Urinary bladder (tissue), 4 donors: ENCODE measurements at places on chromosomes 5 and 9. TPM values are rescaled to one million over a fixed set of nuclear protein-coding genes. Genes with fewer than 3 reads are reported as not detected.

Gene PTGS1
- total RNA-seq, result 98.8 TPM

Gene PALM2AKAP2
- total RNA-seq, result 15.6 TPM

Gene INSL6
- not detected for total RNA-seq

Gene DEPDC1B
- total RNA-seq, result 8.4 TPM

Gene TCERG1
- 145 TPM for total RNA-seq

Gene TMEM171
- not detected for total RNA-seq

Gene GPX3
- 8.6 TPM for total RNA-seq

Gene SLC6A7
- not detected for total RNA-seq

Gene WWC1
- 7.1 TPM for total RNA-seq

Gene NOL6
- 17.3 TPM for total RNA-seq

Gene OTP
- not detected for total RNA-seq

Gene ZDHHC11
- total RNA-seq, result 9.3 TPM

Gene PCDHGA5
- total RNA-seq, result 7.0 TPM

Gene TMEM252
- not detected for total RNA-seq

Gene FOXI1
- not detected for total RNA-seq

Gene SPZ1
- total RNA-seq, result not detected

Gene MAP3K1
- total RNA-seq, result 62.2 TPM

Gene GLRA1
- not detected for total RNA-seq

Gene LHX6
- 2.2 TPM for total RNA-seq

Gene SMAD5
- 167 TPM for total RNA-seq

Gene MLANA
- total RNA-seq, result not detected

Gene ZDHHC21
- total RNA-seq, result 71.0 TPM

Gene ZNF300
- total RNA-seq, result 21.3 TPM

Gene ANKRD34B
- total RNA-seq, result not detected

Gene FREM1
- total RNA-seq, result 53.2 TPM

Gene SSBP2
- 94.8 TPM for total RNA-seq

Gene PGM5
- total RNA-seq, result 206 TPM

Gene PNPLA7
- 1.1 TPM for total RNA-seq

Gene OR1L1
- not detected for total RNA-seq

Gene SPINK7
- not detected for total RNA-seq

Gene ORM2
- total RNA-seq, result not detected

Gene ADAMTS2
- 80.9 TPM for total RNA-seq

Gene CDH18
- 3.2 TPM for total RNA-seq

Gene SLC26A2
- total RNA-seq, result 34.9 TPM

Gene CDH9
- total RNA-seq, result 0.53 TPM

Gene NMUR2
- not detected for total RNA-seq

Gene TICAM2
- total RNA-seq, result 11.9 TPM

Gene FOXD4L5
- 0.05 TPM for total RNA-seq

Gene SAPCD2
- 3.2 TPM for total RNA-seq

Gene SPATA31D4
- not detected for total RNA-seq

Gene HABP4
- total RNA-seq, result 6.6 TPM

Gene KLHL3
- 12.0 TPM for total RNA-seq

Gene PCDHB12
- total RNA-seq, result 6.9 TPM

Gene GPRIN1
- 1.3 TPM for total RNA-seq

Gene CBY3
- not detected for total RNA-seq

Gene ADCY2
- total RNA-seq, result 6.5 TPM

Gene SMIM32
- not detected for total RNA-seq

Gene ACTBL2
- total RNA-seq, result not detected

Gene IFNA13
- total RNA-seq, result not detected

Gene RANBP17
- total RNA-seq, result 96.5 TPM

Gene ADRB2
- total RNA-seq, result 3.0 TPM

Gene PCDHA9
- 0.90 TPM for total RNA-seq

Gene ROPN1L
- 0.26 TPM for total RNA-seq

Gene PCDHB13
- total RNA-seq, result 5.9 TPM
